ENCODE measurements at places on chromosomes 1 and 21. TPM values are rescaled to one million over a fixed set of nuclear protein-coding genes. Genes with fewer than 3 reads are reported as not detected.

DNA sequence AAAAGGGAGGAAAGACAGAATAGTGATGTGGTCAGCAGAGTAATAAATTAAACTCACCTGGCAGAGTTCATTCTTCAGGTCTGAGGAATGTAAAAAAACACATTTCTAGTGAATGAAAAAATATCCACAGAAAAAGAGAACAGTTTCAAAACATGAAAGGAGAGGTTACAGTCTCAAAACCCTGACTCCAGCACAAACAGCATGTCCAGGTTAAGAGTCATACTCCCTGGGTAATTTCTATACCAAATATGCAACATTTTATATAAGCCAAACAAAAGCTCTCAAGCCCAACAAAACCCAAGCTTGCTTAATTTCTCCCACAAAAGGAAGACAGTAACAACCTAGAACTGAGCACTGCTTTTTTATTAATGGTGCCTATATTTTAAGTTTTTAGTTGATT is 173.0 kb downstream of the NTMT2 start:
- H3K4me1 ChIP-seq = no peaks in the 10 kb centered on the region
- no peak overlapping the region for H3K4me3 ChIP-seq
- H3K27ac ChIP-seq = no peak overlapping the region
- H3K36me3 ChIP-seq = no peaks in the 10 kb centered on the region
- DNase-seq = no peak

GRCh38 chr1:111318523-111318922 is 27.9 kb downstream of the CHIA start:
- no peaks in the 10 kb centered on the region for H3K36me3 ChIP-seq
- H3K27ac ChIP-seq = no peak overlapping the region
- H3K27me3 ChIP-seq = peaks cover 3% of the 10 kb centered on the region
- no peak overlapping the region for H3K4me3 ChIP-seq
- no peak for DNase-seq
- no peaks in the 10 kb centered on the region for H3K4me1 ChIP-seq

DNA sequence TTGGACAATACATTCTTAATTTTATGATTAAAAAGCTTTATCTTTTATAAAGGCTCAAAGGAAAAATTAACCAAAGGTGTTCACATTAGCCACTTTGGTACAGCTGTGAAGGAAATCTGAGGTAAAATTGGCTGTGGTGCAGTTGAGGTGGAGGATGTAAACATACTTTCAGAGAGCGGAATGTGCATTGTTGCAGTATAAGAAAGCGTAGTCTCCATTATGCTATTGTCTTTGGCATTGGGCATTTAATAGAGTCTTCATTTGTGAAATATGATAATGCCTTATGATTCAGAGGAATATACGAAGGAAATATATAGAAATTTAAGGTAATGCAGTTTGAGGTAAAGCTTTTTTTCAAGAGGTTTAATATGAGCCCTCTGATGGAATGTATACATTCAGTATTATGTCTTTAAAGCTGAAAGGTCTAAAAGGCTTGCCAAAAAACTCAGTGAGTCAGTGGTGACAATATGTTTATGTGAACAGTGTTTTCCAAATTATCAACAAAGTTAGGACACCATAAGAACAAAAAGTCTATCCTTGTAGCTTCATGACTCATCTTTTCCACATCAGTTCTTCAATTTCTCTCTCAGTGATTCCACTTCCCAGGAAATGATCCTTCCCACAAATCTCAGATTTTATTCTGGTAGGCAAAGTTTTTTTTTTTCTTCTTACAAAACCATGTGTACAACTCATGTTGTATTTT is 26.9 kb upstream of the DDR2 start:
- no peak overlapping the region for H3K4me3 ChIP-seq
- H3K36me3 ChIP-seq = peaks cover 6% of the 10 kb centered on the region
- H3K4me1 ChIP-seq = peaks cover 20% of the 10 kb centered on the region

DNA sequence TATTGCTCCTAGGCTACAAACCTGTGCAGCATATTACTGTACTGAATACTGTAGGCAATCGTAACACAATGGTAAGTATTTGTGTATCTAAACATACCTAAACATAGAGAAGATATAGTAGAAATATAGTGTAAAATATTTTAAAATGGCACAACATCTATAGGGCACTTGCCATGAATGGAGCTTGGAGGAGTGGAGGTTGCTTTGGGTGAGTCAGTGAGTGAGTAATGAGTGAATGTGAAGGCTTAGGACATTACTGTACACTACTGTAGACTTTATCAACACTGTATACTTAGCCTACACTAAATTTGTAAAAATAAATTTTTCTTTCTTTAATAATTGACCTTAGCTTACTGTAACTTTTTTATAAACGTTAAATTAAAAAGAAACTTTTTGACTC is 7.9 kb downstream of the LEFTY2 start:
- H3K27ac ChIP-seq = no peak overlapping the region
- no peak overlapping the region for H3K4me3 ChIP-seq
- no peak for DNase-seq
- no peaks in the 10 kb centered on the region for H3K36me3 ChIP-seq

DNA sequence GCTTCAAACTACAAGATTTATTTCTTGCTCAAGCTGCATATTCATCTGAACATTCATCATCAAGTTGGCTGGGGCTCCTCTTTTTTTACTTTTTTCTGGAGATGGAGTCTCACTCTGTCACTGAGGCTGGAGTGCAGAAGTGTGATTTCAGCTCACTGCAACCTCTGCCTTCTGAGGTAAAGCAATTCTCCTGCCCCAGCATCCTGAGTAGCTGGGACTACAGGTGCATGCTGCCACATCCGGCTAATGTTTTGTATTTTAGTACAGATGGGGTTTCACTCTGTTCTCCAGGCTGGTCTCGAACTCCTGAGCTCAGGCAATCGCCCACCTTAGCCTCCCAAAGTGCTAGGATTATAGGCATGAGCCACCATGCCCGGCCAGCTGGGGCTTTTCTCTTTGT is 88.3 kb upstream of the C1orf105 start:
- H3K4me1 ChIP-seq = no peaks in the 10 kb centered on the region
- DNase-seq = no peak
- no peak overlapping the region for H3K4me3 ChIP-seq

GRCh38 chr1:232335261-232335660 is 294.7 kb downstream of the SIPA1L2 start:
- H3K27me3 ChIP-seq = no peaks in the 10 kb centered on the region
- no peak overlapping the region for H3K27ac ChIP-seq
- no peak overlapping the region for H3K4me3 ChIP-seq
- H3K4me1 ChIP-seq = no peaks in the 10 kb centered on the region

The KRTAP10-7 gene
- not detected for total RNA-seq

The CBR3 gene
- total RNA-seq = 13.3 TPM

- peaks cover 5% of the 10 kb centered on the region for H3K4me1 ChIP-seq
- H3K4me3 ChIP-seq = no peak overlapping the region
- DNase-seq = no peak
- no peaks in the 10 kb centered on the region for H3K36me3 ChIP-seq
- no peaks in the 10 kb centered on the region for H3K27me3 ChIP-seq
Measured at GRCh38 chr1:232381394-232382100, 248.4 kb downstream of the SIPA1L2 start.

DNA sequence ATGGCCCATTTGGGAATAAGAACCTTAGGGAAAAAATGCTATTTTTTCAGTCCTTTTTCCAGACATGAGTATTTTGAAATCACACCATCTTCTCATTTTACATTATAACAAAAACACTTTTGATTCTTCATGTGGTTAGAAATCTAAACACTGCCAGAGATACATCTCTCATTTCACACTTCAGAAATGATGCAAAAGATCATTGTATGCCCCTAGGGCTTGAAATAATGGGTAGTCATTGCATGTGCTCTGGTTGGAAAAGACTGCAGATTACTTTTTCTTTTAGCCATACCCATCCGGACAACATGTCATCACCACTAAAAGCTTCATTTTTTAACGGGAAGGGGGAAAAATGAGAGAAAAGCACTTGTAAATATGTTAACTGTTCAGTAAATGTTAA is 1152.2 kb upstream of the ADGRL4 start:
- H3K27ac ChIP-seq = no peak overlapping the region
- no peaks in the 10 kb centered on the region for H3K4me1 ChIP-seq
- no peaks in the 10 kb centered on the region for H3K27me3 ChIP-seq
- no peaks in the 10 kb centered on the region for H3K36me3 ChIP-seq
- no peak overlapping the region for H3K4me3 ChIP-seq
- no peak for DNase-seq
